ENCODE measurements at places on chromosomes 3 and 15.

- no peak for DNase-seq
Measured at GRCh38 chr3:66949898-66950297, 48.2 kb upstream of the KBTBD8 start.

- no peak for DNase-seq
Measured at GRCh38 chr3:174488527-174488926, 370.6 kb upstream of the NAALADL2 start.

DNA sequence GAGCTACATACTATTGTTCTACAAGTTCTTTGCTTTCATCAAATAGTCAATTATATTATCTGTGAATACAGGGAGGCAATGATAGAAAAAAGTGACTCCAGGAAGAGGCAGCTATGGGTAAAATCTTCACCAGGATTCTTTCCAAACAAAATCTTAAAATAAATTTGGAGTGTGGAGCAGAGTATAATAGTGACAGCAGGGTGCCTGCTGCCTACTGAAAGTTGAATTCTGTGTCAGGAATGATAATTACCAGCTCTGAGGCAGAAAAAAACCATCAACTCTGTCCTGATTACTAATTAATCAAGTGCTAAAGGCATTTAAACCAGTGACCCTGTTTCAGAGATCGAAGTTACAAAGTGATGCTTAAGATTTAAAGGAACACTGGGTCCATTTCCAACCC, 148.0 kb downstream of the DIPK2A start:
- DNase-seq, result no peak

GRCh38 chr15:82530606-82531379, 9.5 kb downstream of the RPS17 start:
- peak; percentile 86 for DNase-seq

- DNase-seq, result no peak
Measured at GRCh38 chr15:57253082-57253481, 123.2 kb upstream of the CGNL1 start.

DNA sequence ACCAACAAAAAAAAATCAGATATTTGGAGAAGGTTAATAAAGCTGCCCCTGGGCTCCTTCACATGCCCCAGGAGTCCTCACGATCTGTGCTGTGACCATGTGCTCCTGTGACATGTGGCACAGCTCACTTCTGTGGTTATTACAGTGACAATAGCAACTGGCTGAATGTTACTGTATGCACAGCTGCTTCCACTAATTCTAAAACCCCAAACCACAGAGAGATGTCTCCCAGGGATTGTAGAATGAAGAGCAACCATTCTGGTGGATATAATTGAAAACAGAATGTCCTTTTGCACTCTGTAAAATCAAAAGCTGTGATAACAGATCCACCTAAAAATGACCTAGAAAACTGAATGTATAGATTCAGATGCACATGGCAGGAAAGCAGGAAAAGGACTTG, 489.2 kb upstream of the CNTN4 start:
- DNase-seq, result no peak

- no peak for DNase-seq
Measured at GRCh38 chr3:48408823-48409281, 21.0 kb downstream of the PLXNB1 start.

GRCh38 chr3:193897731-193898180, 238.2 kb upstream of the HES1 start:
- DNase-seq, result no peak

GRCh38 chr15:48400086-48400485, 68.9 kb downstream of the DUT start:
- DNase-seq, result no peak

DNA sequence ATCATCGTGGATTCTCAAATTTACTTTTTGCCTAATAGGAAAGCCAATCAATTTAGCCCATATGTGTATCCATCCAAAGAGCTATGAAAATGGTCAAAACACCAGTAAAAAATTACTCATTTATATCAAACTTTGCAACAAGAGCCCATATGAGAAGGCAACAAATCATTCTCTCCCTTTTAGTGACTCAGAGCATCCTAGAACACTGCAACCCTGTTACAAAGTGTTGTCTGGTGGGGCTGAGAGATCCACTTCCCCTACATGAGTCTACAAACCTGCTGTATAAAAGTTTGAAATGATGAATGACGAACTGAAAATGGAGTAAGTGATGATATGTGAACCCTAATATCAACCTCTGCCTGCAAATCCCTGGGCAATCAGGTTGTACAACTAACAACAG, 23.3 kb downstream of the PDZRN3 start:
- no peak for DNase-seq

DNA sequence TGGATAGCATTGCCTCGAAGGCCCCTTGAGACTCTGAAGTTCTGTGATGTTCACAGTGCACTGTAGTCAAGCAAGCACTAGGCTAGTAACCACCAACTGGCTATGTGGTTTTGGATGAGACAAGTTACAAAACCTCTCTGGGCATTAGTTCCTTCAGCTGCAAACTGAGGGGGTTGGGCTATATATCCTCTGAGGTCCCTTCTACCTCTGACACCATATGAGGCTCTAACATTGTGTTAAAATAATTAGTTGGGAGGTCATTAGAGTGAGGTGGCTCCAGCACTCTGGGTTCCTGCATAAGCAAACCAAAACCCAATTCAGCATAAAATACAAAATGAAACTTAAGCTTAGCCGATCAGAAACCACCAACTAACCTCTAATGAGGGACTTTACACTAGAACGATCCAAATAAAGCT, 209.5 kb upstream of the LRRN1 start:
- DNase-seq, result no peak

DNA sequence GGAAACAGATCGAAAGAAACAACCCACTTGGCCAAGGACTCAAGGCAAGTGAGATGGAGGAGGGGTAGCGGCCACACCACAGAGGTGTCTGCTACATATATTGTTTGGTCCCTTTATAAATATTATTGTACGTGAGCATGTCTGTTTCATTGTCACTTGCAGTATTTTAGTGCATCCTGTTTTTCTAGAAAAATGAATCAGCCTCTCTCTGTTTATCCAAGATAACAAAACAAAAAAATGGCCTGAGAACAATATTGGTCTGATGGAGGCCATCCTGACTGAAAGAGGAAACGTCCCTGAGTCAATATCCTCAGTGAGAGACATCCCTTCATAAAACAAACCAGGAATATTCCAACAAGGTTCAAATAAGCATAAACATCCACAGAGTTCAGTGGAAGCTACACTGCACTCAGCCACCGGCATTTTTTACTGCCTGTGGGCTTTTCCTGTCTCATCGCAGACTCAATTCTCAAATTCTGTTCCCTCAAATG, 42.0 kb downstream of the WWTR1 start:
- no peak for DNase-seq

GRCh38 chr15:40044717-40045571, 6.0 kb upstream of the SRP14 start:
- DNase-seq, result peak; percentile 93

DNA sequence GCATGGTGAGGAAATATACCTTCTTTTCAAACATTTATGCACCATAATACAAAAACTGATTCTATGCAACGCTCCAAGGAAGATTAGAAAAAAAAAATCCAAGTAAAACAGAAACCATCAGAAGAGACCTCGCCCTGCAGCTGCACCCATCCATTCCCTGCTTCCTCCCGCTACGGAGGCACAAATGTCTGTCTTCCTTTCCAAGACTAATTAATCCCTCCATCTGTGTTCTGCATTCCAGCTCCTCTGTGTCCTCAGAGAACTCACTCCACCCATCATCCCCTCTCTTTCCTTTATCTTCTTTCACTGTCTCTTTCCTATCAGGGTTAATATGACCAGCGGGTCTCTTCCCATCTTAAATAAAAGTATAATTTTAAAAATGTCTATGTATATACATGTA, 196.1 kb downstream of the ADAMTSL3 start:
- DNase-seq, result no peak

DNA sequence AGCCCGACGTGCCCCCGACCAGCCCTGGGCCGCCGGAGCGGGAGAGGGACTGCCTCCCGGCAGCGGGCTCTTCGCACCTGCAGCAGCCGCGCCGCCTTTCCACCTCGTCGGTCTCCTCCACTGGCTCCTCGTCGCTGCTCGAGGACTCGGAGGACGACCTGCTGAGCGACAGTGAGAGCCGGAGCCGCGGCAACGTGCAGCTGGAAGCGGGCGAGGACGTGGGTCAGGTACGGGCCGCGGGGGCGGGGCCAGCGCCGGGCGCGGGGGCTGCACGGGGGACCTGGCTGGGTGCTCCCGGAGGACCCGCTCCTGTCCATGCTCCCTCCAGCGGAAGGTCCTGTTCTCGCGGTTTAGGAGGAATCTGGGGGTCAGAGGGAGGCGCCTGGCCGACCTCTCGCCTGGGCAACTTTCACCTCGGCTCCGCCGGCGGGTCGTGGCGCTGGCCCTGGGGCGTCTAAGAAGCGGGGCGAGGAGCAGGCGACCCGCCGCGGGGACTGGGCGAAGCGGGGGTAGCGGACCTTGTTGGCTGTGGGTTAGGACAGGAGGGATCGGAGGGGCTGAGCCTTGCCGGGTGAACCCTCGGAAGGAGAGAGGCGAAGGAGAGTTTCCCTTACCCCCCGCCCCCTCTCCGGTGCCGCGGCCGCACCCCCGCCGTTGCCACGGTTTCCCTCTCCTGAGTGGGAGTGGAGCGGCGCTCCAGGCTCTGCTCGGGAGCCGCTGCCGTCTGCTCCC, 682 bp downstream of the ITPKA start:
- peak; percentile 40 for DNase-seq

GRCh38 chr3:136070953-136071949, 105.7 kb downstream of the PPP2R3A start:
- peak; percentile 68 for DNase-seq

- no peak for DNase-seq
Measured at GRCh38 chr3:110791995-110792686, 279.5 kb upstream of the NECTIN3 start.

DNA sequence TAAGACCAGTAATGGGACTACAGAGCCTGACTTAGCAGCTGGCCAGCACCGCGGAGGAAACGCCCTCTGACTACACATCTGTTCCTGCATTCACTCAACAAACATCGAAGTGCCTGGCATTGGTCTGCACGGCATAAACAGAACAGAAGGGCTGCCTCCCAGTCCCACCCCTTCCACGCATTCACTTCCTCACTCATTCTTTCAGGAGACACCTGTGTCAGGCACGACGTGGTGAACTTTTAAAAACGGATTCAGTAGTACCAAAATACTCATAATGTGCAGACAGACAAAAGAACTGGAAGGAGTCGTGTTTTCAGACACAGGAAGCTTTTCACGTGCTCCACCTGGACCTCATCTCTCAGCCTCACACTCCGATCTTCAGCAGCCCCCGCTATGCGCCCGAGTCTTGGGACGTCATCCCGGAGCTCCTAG, 123.3 kb downstream of the XXYLT1 start:
- peak; percentile 16 for DNase-seq

DNA sequence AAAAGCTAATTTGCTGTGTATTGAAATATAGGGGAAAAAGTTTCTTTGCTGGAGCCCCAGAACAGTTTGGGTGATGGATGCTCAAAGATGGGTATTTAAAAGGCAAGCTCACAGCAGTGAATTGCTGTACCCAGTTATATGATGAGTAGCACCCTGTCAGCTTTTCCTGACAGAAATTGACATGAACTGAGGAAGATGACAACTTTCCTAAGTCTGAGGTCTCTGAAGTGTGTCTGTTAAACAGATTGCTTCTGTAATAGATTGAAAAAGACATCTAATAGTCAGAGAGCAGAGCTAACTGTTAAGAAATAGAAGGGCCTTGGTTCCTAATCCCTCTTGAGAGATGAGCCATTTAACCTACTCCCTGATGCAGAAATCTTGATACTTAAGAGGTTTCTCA, 1278.0 kb upstream of the ALCAM start:
- DNase-seq, result no peak

DNA sequence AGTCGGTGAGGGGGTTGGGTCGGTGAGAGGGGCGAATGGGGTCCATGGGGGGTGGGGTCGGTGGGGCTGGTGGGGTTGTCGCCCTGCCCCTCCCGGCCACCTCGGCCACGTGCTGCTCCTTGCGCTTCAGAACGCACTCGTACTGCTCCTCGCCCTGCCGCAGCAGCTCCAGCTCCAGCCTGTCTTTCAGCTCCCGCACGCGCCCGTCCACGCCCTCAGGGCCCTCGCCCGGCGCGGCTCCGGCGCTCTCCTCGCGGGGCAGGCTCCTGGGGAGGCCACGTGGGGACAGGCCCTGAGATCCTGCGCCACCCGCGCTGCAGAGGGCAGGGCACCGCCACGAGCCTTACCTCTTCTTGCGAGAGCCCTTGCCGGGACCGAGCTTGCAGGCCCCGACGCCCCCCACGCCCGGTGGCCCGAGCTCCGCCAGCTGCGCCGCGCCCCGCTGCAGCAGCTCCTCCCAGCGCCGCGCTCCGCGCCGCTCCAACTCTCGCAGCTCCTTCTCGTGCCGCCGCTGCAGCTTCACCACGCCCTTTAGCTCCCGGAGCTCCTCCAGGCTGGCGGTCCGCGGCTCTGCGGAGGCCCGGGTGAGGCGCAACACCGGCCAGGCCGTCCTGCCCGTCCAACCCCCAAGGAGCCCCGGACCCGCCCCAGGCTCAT, 8.2 kb upstream of the ANKRD63 start:
- peak; percentile 81 for DNase-seq

DNA sequence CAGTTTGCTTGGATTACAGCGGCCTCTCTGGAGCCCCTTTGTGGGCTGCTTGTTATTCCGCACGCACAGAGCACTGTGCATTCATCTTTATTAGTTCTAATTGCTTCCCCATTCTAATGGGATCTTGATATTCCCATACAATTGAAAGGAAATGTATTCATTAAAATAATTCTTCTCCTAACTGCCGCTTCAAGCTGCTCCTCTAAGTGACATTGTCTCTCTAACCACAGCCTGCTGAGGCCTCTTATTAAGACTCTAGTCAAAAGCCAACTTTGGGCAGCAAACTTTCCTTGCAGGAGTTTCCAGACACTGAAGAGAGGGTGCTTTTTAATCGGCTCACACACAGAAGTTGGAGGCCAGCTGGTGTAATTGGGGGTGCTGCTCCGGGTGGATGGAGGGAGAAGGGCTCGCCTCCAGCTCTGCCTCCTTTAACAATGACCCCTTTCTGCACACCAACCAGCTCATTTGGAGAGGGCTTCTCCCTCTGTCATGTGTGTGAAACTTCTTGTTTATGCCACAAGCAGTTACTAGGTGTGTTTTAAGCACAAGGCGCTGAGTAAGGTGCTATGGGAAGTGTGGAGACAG, 5.6 kb upstream of the MAGEF1 start:
- DNase-seq, result no peak

DNA sequence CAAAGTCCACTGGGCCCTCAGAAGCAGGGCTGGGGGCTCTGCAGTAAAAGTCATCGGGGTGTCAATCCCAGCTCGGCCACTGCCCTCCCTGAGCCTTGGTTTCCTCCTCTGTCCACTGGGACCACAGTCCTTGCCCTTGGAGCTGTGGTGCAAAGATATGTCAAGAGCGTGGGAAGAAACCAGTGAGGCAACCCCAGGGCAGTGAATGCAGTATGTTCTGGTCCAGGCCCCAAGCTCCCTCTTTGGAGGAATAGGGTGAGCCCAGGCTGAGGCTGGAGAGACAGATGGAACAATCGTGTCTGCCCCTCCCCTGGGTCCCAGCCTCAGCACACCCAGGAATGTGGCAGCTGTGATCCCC, 779 bp downstream of the GRIP2 start:
- DNase-seq, result no peak
